Activated naive CD4-positive, alpha-beta T cell (primary cell): ENCODE measurements at places on chromosomes 1 and 21.
A peak's percentile ranks its signal among the peaks of the same experiment; 100 is the strongest.

DNA sequence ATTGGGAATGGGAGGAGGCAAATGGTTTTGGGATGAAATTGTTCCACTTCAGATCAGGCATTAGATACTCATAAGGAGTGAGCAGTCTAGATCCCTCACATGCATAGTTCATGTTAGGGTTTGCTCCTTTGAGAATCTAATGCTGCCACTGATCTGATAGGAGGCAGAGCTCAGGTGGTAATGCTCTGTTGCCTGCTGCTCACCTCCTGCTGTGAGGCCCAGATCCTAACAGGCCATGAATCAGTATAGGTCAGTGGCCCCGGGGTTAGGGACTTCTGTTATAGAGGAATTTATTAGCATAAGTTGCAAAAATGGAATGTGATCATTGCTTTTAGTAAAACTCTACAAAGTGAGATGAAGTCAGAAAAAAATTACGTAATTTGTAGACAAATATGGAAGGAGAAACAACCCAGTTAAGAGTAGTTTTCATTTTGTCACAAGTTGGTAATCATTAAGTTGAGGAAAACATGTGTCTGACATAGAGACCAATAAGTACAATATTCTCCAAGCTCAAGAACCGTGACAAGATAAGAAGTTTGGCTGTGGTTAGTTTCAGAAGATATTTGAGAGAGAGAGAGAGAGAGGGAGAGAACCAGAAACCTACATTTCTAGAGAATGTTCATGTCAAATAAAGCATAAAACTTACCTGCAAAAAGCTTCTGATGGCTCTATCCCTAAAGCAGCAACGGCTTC is 689.7 kb upstream of the PRMT6 start:
- no peak for DNase-seq

DNA sequence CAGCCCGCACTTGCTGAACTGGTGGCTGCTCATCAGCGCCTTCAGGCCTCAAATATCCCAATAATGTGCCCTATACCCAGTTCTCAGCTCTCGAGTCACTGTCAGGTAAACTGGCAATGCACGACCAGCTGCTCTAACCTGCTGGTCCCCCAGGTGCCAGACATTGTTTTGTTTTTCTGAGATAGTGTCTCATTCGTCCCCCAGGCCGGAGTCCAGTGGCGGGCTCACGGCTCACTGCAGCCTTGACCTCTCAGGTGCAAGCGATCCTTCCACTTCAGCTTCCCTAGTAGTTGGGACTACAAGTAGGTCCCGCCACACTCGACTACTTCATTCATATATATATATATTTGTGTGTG is 1.0 kb upstream of the NADK start:
- DNase-seq = no peak

DNA sequence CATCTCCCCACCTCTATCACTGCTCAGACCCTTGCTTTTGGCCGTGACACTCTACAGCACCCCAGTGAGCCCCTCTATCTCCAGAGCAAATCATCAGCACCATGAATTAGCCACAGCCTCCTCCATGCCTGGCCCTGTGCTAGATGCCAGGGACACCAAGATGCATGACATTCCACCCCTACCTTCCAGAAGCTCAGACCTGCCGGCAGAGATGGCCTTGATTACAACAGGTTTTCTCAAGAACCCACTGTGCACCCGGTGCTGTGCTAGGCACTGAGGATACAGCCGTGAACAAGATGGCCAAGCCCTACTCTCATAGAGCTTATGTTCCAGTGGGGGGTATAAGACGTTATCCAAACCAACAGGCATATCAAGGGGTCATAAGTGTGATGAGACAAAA is 30.6 kb downstream of the CDK18 start:
- DNase-seq = no peak

DNA sequence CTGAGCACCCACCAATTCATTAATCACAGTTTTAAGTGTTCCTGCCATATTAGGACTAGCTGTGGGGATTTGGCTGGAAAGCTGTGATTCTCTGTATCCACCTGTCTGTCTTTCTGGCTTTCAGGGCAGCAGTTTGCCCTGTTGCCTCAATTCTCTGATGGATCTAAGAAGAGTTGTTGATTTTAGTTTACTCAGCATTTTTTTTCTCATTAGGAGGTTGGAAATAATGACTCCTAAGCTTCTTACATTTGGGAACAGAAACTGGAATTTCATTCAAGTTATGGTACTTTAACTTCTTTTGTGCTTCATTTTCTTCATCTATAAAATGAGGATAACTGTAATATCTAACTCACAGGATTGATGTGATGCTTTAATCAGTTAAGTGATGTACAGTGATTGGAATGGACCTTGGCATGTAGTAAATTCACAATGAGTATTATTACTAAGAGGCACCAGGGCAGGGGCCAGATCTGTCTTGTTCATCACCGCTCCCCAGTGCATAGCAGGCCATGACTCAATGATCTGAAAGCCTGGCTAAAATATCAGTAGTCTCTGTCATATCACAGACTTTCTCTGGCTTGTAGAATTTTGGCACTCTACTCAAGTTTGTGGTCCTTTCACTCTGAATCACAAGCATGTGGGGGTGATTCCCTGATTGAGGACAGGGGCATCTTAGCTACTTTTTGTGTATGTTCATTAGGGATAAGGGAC is 51.4 kb upstream of the GREM2 start:
- DNase-seq = no peak

GRCh38 chr1:89547563-89548116 is 23.0 kb downstream of the LRRC8B start:
- DNase-seq = no peak

GRCh38 chr1:23343221-23344110 is 618 bp downstream of the HNRNPR start:
- DNase-seq = peak; percentile 13

DNA sequence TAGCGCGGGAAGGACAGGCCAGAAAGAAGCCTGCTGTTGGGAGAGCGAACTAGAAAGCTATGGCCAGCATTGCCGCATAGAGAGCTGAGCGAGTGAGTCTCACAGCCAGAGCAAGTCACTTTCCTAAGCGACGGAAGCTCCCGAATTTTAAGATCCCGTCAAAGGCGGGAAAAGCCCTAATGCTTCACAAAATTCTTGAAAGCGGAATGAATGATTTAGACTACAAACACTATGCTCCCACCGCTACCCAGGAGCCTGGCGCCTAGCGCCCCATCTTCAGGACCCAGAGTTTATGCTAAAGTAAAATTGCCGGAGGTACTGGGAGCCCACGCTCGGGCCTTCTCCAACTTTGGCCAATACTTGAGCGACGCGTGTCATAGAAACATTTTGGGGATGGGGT is 409.9 kb upstream of the ESRRG start:
- no peak for DNase-seq

DNA sequence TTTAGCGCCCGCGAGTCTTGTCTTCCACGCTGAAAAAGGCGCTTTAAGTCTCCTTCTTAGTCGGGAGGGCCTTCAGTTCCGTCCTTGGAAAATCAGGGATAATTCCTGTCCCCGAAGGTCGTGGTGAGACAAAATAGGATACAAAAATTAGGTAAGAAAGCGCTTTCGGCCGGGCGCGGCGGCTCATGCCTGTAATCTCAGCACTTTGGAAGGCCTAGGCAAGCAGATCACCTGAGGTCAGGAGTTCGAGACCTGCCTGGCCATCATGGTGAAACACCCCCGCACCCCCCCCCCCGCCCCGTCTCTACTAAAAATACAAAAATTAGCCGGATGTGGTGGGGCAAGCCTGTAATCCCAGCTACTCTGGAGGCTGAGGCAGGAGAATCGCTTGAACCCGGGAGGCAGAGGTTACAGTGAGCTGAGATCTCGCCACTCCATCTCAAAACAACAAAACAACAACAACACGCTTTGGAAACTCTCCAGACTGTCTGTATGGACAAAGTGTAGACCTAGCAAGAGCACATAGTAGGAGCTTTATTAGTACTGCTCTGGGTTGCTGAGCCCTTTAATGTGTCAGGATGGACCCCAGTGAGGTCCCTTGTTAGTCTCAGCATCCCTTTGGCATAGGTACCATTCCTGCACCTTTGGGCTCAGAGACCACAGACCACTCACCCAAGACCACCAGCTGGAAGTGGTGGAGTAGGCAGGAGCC is 790 bp upstream of the TMEM54 start:
- DNase-seq = no peak

GRCh38 chr1:25744140-25744581 is 55.8 kb upstream of the SELENON start:
- DNase-seq = no peak

- DNase-seq = no peak
These were observed 284.0 kb downstream of the DUSP10 start for GRCh38 chr1:221457685-221458446.

- DNase-seq = peak; percentile 54
These were observed 18.8 kb downstream of the KNCN start for GRCh38 chr1:46532498-46533178.

GRCh38 chr21:41393876-41394465 is 32.1 kb upstream of the MX1 start:
- DNase-seq = no peak

DNA sequence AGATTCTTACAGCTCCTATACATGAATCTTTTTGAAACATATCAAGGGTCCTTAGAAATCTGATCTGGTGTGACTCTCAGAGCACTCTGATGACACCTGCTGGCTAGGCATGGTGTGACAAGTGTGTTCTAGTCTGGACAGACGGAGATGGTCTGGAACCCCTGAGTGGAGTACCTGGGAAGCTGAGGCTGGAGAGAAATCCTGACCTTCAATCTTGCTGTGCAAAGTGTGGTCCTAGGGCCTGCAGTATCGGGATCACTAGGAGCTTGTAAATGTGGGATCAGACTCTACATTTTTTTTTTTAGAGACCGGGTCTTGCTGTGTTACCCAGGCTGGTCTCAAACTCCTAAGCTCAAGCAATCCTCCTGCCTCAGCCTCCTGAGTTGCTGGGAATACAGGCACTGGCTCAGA is 78.6 kb upstream of the SOD1 start:
- DNase-seq = peak; percentile 63

- no peak for DNase-seq
These were observed 337.0 kb upstream of the PTBP2 start for GRCh38 chr1:96384611-96385010.

- no peak for DNase-seq
These were observed 5.2 kb upstream of the EXTL1 start for GRCh38 chr1:26016258-26016952.

- no peak for DNase-seq
These were observed 51.8 kb upstream of the LYST start for GRCh38 chr1:235918465-235918864.

DNA sequence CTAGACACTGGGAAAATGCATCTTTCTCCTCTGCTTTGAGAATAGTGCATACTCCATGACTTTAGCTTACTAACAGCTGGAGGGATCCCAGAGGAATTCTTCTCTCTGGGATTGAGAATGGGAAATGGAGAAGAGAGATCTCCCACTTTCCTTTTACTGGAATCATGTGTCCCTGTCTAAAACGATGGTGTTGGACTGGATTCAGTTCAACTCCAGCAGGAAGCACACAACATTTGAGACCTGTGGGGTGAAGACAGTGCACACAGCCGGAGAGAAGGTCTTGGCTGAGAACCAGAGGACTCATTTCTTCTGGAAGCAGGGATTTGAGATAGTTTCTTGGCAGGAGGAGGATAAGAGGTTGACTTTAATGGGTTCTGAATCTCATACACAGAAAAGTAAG is 58.7 kb downstream of the TRABD2B start:
- no peak for DNase-seq

- DNase-seq = no peak
These were observed 241.0 kb downstream of the PTPRC start for GRCh38 chr1:198879711-198880306.
